ENCODE measurements at places on chromosomes 4 and X.

- DNase-seq = no peak
These were observed 13.6 kb upstream of the ABLIM2 start for GRCh38 chr4:8171984-8172924.

GRCh38 chr4:8778760-8779159 lies 92.9 kb downstream of the HMX1 start:
- no peak for DNase-seq

DNA sequence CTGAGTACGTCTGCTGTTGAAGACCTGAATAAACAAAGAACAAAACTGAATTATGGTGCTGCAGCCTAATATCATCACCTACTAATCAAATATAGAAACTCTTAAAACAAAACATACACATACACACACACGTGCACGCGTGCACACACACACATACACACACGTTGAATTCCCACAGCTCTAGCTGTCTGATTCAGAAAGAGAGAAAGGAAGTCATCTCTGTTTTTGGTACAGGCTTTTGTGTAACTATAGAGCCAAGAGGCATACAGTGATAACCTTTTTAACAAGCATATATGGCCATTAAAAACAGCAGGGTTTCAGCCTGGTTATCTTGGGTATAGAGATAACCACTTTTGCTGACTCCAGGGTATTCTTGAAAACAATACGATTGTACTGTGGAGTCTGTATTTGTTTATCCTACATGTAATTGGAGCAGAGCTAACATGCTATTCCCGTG lies 823.2 kb downstream of the CCSER1 start:
- DNase-seq = no peak

DNA sequence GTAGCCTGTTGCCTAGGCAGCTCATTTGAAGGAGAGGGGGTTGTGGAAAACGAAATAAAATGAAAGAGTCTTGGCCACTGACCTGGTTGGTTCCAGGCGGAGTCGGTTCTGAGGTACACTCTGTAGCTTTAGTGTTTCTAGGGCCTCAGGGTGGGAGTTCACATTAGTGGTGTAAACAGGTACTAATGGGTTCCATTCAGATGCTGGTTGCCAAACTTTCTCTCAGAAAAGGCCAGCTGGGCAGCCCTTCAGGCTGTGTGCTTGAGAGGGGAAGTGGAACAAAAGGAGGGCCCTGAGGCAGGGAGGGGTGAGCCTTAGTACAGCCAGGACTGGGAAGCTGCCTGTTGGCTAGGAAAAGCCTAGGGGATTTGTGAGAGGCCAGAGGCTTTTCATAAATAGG lies 24.8 kb downstream of the NHSL2 start:
- DNase-seq = no peak

DNA sequence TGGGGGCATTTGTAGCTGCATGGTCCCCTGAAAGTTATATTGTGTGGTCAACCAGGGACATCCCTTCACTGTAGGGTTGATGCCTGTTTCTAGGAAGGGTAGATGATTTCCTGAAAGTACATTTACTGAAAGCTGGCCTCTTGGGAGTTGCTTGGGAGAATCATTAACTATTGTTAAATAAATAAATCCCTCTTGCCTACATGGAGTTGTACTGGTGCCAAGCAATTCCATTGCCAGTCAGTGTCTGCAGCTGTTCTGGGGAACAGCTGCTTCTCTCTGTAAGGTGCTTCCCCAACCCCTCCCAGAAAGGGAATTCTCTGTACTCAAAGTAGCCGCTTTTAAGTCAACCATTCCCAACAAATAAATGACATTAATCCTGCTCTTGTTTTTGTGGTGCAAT lies 51.1 kb downstream of the C4orf51 start:
- no peak for DNase-seq

GRCh38 chr4:83552924-83553323 lies 17.0 kb downstream of the GPAT3 start:
- DNase-seq = no peak

DNA sequence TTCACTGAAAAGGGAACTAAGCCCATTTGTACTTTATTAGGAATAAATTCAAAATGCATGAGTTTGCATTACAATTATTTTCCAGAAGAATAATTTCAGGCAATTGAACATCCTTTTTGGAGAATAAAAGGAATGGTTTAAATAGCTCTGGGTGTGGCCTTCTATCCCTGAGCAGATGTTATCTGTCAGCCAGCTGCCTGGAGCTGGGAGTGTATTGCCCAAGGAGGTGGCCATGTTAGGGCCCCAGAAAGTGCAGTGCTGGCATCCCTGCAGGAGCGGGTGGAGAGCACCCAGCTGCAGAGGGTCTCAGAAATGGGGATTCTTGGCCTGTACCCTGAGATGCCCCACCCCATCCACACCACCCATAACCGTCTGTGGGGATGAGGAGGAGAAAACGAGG lies 21.6 kb upstream of the VEGFD start:
- DNase-seq = no peak

- no peak for DNase-seq
These were observed 22.4 kb downstream of the GK2 start for GRCh38 chr4:79385641-79386040.

DNA sequence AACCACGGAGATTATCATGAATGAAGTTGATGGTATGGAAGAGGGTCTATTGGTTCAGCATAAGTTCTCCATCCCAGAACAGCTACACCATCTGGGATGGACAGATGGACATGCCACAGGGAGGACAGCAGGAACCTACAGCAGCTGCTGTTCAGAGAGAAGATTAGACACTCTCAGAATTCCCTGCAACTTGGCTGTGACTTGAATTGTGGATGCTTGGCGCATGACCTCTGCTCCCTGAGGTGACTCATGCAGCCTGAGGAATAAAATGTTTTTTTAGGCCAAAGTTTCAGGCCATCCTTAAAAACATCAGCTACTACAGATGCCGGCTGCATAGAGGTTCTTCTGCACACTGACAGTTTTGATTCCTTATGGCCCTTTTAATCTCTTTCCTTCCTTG lies 97.3 kb downstream of the RS1 start:
- DNase-seq = no peak

DNA sequence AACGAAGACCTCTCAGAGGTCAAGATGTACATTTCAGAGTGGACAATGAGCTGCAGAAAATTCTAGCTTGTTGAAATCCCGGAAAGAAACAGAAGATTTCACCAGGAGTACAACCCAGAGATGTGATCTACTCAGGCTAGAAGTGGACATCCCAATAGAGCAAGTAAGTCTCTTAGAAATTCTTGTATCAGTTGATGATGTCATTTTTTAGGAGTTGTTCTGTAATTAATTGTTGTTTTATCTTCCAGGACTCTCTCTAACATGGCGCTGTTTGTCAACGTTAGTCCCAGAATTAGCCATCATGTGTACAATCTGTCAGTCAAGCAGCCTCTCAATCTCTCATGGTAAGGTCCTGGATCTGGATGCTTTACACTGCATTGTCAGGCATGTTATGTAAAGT lies 174.4 kb downstream of the GRIA3 start:
- no peak for DNase-seq

GRCh38 chr4:57117491-57117890 lies 7.3 kb upstream of the IGFBP7 start:
- no peak for DNase-seq

DNA sequence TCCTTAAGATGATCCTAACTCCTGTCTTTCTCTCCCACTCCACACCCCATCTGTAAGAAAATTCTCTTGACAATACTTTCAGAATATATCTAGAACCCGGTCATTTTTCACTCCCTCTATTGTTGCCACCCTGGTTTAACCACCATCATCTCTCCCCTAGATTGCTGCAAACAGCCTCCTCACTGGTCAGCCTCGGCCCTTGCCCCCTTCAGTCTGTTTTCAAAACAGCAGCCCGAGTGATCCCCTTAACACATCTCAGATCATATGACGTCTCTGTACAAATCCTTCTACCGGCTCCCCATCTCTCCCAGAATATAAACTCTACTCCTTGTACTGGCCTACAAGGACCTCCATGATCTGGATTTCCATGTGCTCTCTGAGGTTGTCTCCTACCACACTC lies 35.2 kb upstream of the F9 start:
- DNase-seq = no peak

DNA sequence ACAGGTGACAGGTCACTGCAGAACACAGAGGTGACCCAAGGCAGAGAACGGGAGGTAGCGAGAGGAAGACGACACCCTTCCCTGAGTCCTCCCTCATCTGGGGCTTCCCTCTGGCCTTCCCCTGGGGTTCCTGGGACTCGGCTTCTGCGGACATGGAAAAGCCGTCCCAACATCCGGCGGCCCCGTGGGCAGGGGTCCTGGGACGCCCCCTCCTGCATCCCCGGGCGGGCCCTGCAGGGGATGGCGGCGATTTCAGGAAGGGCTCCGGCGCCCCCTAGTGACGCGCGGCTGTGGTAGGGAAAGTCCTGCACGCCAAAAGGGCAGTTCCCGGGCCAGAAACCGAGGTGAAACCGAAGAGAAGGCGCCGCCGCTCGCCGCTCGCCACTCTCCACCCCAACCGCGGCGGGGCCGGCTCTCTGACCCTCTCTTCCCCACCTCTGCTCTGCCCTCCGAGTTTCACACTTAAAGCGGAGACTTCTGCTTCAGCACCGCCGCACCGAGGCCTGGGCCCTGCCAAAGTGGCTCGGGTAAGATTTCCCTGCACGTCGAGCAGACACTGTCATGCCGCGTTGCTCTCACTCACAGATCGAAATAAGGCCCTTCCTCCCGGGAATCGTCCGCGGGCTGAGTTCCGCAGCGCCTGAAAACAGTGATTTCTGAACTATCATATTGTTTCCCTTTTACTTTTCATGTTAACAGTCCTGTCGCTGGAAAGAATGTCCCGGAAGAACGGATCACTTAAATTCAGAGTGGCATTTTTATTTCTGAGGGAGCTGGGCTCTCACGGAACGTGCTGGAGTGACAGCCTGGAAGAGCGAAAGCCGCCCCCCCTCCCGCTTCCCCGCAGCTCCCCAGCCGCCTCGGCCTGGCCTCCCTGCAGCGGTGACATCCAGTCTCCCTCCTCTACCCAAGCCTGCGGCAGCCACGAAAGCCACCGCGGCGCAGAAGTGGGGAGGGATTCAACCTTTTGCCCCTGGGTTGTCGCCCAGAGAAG lies 110.6 kb downstream of the DCTD start:
- DNase-seq = no peak

DNA sequence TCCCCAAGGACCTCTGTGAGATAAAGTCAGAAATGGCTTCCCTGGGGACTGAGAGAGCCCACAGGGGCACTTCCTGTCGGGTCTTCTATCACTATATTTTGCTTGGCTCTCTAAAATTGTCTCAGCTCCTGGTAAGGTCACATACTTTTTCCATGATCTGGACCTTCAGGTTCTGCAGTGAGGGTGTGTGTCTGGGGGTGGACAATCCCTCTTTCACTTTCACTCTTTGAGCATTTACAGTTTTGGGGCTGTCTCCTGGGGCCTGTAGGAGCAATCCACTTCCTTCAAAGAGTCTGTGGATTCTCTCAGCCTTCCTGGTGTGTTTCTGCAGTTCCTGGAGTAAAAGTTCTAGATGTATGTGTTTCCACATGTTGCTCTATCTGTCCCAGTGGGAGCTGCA lies 335.7 kb downstream of the FSTL5 start:
- DNase-seq = no peak

GRCh38 chrX:13381514-13381913 lies 61.7 kb upstream of the ATXN3L start:
- DNase-seq = no peak

- DNase-seq = no peak
These were observed 119.7 kb downstream of the PCDH7 start for GRCh38 chr4:30839583-30840520.

GRCh38 chr4:99361899-99362275 lies 9.3 kb upstream of the ADH1C start:
- DNase-seq = no peak

- DNase-seq = no peak
These were observed 296.7 kb downstream of the NR3C2 start for GRCh38 chr4:148145475-148145874.

DNA sequence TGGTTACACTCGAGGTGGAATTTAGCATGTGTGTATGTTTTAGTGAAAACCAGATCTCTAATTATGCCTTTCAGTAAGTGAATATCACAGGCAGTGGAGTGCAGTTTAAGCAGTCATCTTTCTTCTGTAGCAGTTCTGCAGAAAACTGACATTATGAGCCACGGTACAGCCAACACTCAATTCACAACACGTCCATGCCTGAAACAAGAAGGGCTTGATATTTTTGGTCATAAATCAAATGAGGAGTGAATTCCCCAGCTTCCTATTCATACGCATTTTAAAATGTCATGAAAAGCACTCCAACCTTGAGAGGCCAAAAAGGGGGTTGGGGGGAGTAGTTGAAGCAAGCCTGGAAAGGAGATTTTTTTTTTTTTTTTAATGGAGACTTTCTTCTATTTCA lies 316.7 kb downstream of the ARHGAP10 start:
- no peak for DNase-seq
